ENCODE measurements at places on chromosomes 16 and 17. TPM values are rescaled to one million over a fixed set of nuclear protein-coding genes. Genes with fewer than 3 reads are reported as not detected.

The SERPINF2 gene
- total RNA-seq: 4.6 TPM

The CNGB1 gene
- not detected for total RNA-seq

The PIK3R5 gene
- 100.0 TPM for total RNA-seq

The KRTAP2-1 gene
- total RNA-seq: not detected

The TMC5 gene
- total RNA-seq: 50.1 TPM

The GSDMA gene
- not detected for total RNA-seq

The LITAFD gene
- total RNA-seq: not detected

GRCh38 chr17:4453812-4454591, 20.3 kb downstream of the SPNS3 start:
- no peaks in the 10 kb centered on the region for H3K27me3 ChIP-seq
- H3K36me3 ChIP-seq: no peaks in the 10 kb centered on the region
- peaks cover 14% of the 10 kb centered on the region for H3K4me1 ChIP-seq
- no peak overlapping the region for H3K27ac ChIP-seq
- no peak overlapping the region for H3K4me3 ChIP-seq

GRCh38 chr16:14007450-14007849, 63.7 kb upstream of the MRTFB start:
- no peaks in the 10 kb centered on the region for H3K27me3 ChIP-seq
- no peak overlapping the region for H3K27ac ChIP-seq
- H3K4me1 ChIP-seq: no peaks in the 10 kb centered on the region
- no peak overlapping the region for H3K4me3 ChIP-seq

GRCh38 chr17:30476726-30477082, 504 bp upstream of the GOSR1 start:
- peak overlapping the region; percentile 80 for H3K4me3 ChIP-seq
- DNase-seq: no peak
- peaks cover 21% of the 10 kb centered on the region for H3K4me1 ChIP-seq
- H3K27ac ChIP-seq: peak overlapping the region; percentile 97
- peaks cover 16% of the 10 kb centered on the region for H3K36me3 ChIP-seq

DNA sequence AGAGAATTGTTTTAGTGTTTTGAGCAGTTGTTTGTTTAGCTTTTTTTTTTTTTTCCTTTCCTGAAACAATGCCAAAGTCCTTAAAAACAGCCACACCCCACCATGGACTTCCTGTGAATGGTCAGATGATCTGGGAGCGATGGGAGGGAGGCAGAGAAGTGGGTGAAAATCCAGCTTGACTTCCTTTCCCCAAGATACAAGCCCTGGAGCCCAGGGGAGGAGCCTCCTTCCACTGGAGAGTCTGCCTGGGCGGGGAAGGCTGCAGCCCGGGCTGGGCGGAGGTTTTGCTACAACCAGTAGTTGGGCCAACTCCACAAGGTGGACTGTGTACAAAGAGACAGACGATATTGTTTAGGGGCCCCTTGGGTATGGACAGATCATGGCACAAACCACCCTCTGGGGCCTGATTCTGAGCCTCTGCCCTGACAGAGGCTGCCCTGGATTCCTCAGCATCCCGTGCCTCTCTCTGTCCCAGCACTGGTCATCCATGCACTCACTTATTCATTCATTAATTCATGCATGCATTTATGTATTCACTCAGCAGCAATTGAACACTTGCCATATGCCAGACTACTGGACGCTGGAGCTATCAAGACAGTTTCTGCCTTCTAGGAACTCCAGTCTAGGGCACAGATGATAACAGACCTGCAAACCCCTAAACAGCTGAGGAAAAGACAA, 29.8 kb downstream of the WSB1 start:
- peaks cover 43% of the 10 kb centered on the region for H3K4me1 ChIP-seq
- H3K27me3 ChIP-seq: no peaks in the 10 kb centered on the region
- no peaks in the 10 kb centered on the region for H3K36me3 ChIP-seq
- H3K27ac ChIP-seq: no peak overlapping the region
- peak; percentile 88 for DNase-seq

DNA sequence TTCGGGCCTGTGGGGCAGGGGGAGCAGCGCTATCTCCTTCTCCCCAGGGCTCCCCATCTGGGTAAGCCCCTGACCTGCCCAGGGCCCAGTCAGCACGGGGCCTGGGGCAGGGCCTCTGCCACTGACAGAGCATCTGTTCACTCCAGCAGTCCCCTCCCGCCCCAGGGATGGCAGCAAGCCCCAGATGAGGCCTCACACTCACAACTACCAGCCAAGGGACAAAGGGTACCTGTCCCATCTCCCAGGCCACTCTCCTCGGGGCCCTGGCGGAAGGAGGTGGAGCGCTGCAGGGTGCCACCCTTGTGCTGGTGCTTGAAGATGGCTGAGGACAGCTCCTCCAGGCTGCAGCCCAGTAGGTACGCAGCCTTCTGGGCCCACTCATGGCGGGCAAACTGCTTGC, 64.8 kb downstream of the MYO18A start:
- H3K27me3 ChIP-seq: no peaks in the 10 kb centered on the region
- H3K36me3 ChIP-seq: peaks cover 7% of the 10 kb centered on the region
- no peak overlapping the region for H3K4me3 ChIP-seq
- H3K4me1 ChIP-seq: peaks cover 13% of the 10 kb centered on the region
- DNase-seq: no peak

GRCh38 chr16:17212606-17213005, 258.2 kb downstream of the XYLT1 start:
- no peak overlapping the region for H3K27ac ChIP-seq
- no peak overlapping the region for H3K4me3 ChIP-seq
- no peaks in the 10 kb centered on the region for H3K4me1 ChIP-seq
- H3K36me3 ChIP-seq: no peaks in the 10 kb centered on the region
- no peaks in the 10 kb centered on the region for H3K27me3 ChIP-seq

- no peak for DNase-seq
- H3K4me3 ChIP-seq: no peak overlapping the region
- H3K4me1 ChIP-seq: peaks cover 13% of the 10 kb centered on the region
- H3K27ac ChIP-seq: no peak overlapping the region
- peaks cover 6% of the 10 kb centered on the region for H3K36me3 ChIP-seq
- no peaks in the 10 kb centered on the region for H3K27me3 ChIP-seq
These were observed 3.8 kb downstream of the SLC46A1 start for GRCh38 chr17:28402224-28402630.

GRCh38 chr17:78924481-78925151, 571 bp downstream of the TIMP2 start:
- no peak for DNase-seq
- H3K36me3 ChIP-seq: no peaks in the 10 kb centered on the region
- peaks cover 62% of the 10 kb centered on the region for H3K4me1 ChIP-seq
- H3K27ac ChIP-seq: peak overlapping the region; percentile 92

DNA sequence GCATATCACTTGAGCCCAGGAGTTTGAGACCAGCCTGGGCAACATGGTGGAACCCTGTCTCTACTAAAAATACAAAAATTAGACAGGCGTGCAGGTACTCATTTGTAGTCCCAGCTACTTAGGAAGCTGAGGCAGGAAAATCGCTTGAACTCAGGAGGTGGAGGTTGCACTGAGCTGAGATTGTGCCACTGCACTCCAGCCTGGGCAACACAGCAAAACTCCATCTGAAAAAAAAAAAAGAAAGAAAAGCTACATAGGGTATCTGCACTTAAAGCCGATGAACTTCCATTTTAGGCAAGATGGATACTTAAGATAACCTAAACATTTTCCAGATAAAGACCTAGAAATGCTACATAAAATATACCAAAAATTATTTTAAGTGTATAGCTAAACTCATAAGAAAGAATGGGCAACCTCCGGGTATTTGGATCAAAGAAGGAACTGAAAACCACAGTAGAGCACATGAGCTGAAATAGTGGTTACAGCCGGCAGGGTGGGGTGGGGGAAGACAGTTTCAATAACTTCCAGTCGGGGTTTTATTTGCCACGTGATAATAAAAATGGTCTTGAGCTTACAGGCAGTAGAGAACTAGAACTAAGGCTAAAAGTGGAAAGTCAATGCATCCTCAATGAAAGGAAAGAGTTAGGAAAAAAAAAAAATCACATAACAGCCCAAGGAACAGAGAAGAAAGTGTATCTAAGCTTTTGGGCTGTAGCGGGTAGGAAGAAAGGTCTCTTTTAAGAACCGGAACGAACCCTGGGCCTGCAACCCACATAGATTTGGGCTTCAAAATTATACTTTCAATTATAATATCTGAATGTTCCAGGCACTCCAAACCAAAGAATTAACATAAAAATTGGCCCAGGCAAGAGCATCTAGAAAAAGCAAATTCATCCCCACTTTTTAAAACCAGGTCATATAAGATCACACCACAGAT, 53.1 kb downstream of the CFDP1 start:
- no peak overlapping the region for H3K4me3 ChIP-seq
- H3K4me1 ChIP-seq: peaks cover 25% of the 10 kb centered on the region
- peak; percentile 37 for DNase-seq

DNA sequence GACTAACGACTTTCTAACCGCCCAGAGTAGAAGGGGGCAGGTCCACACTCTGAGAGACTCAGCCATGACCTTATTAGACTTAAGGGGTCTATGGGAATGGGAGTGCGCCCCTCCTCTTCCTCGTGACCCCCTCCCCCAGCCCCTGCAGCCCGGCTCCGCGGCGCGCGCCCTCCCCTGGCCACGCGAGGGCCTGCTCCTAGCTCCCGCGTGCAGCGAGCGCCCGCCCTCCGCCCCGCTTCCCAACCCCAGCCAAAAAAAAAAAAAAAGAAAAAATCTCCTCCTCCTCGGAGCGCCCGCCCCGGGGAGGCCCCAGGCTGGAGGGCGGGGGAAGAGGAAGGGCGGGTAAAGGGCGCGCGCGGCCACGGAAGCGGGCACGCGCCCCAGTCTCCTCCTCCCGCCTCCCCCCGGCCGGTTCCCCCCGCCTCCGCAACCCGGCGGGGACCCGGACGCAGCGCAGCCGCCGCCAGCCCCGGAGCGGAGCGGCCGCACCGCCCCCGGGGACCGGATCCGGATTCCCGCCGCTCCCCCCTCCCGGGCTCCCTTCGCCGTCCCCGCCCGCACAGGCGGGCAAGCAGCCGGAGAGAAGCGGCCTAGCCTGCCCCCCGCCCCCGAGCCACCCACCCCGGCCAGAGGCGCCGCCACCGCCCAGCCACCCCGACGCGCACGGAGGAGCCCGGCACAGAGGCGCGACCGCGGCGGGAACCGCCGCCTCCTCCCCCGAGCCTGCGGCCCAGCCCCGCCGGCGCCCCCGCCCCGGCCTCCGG, 949 bp downstream of the UBTF start:
- peak; percentile 97 for DNase-seq
- H3K4me1 ChIP-seq: peaks cover 21% of the 10 kb centered on the region
- H3K27ac ChIP-seq: peak overlapping the region; percentile 99
- H3K4me3 ChIP-seq: peak overlapping the region; percentile 75

DNA sequence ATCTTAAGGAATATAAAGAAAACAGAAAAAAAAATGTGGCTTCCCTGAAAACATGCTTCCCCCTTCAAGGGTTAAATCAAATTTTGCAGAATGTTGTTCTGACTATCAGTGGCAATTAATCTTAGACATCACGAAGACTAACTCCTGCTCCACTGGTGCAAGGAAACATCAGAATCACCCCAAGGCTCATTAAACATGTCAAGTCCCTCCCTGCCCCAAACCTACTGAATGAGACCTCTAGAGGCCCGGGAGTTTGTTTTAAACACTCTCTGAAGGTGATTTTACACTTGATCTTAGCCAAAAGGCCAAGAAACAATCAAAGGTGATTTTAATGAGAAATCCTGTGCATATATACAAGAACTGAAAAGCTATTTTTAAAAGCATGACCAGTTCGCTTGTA, 18.3 kb downstream of the PSME3IP1 start:
- no peaks in the 10 kb centered on the region for H3K27me3 ChIP-seq
- H3K4me1 ChIP-seq: peaks cover 22% of the 10 kb centered on the region
- peak overlapping the region; percentile 69 for H3K27ac ChIP-seq
- peaks cover 77% of the 10 kb centered on the region for H3K36me3 ChIP-seq
- no peak overlapping the region for H3K4me3 ChIP-seq
- no peak for DNase-seq

DNA sequence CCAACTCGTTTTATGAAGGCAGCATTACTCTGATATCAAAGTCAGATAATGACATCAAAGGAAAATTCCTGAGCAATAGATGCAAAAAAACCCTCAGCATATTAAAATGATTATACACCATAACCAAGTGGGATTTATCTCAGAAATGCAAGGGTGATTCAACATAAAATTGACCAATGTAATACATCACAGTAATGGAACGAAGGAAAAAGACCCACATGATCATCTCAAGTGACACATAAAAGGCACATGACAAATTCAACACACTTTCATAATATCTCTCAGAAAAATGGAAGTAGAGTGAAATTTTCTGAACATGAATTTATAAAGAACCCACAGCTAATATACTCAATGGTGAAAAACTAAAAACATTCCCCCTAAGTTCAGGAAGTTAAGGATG, 118.8 kb downstream of the ITFG1 start:
- no peak overlapping the region for H3K27ac ChIP-seq
- H3K27me3 ChIP-seq: no peaks in the 10 kb centered on the region
- no peaks in the 10 kb centered on the region for H3K36me3 ChIP-seq
- no peaks in the 10 kb centered on the region for H3K4me1 ChIP-seq
- no peak for DNase-seq

- DNase-seq: no peak
- no peak overlapping the region for H3K27ac ChIP-seq
- H3K4me1 ChIP-seq: peaks cover 3% of the 10 kb centered on the region
- no peak overlapping the region for H3K4me3 ChIP-seq
- no peaks in the 10 kb centered on the region for H3K36me3 ChIP-seq
These were observed 44.9 kb upstream of the RASD1 start for GRCh38 chr17:17540935-17541639.

GRCh38 chr16:1420111-1420539, 422 bp downstream of the UQCC4 start:
- peak overlapping the region; percentile 84 for H3K4me3 ChIP-seq
- no peaks in the 10 kb centered on the region for H3K27me3 ChIP-seq
- H3K27ac ChIP-seq: peak overlapping the region; percentile 94

- H3K4me3 ChIP-seq: no peak overlapping the region
- no peak for DNase-seq
- H3K27ac ChIP-seq: no peak overlapping the region
- H3K4me1 ChIP-seq: peaks cover 10% of the 10 kb centered on the region
- H3K36me3 ChIP-seq: no peaks in the 10 kb centered on the region
- H3K27me3 ChIP-seq: no peaks in the 10 kb centered on the region
These were observed 25.0 kb downstream of the COX4I1 start for GRCh38 chr16:85824161-85825135.

- no peak for DNase-seq
- no peaks in the 10 kb centered on the region for H3K36me3 ChIP-seq
- no peak overlapping the region for H3K27ac ChIP-seq
These were observed 178.7 kb downstream of the FOXL1 start for GRCh38 chr16:86756882-86757703.

DNA sequence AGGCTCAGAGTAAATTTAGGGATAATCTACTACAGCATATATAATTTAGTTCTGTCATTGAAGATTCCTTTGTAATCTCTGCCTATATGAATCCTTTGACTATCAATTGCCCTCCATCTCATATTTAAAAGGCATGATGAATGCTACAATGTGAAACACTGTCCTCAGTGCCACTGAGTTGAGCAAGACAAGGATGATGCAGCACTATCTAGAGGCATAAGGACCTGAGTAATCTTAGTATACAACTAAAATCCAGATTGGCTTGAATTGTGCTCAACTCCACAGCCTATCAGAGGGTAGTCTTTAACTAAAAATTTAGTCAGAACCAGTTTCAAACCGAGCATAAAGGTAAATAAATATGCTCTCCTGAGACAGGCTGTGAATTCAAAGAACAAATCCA, 11.6 kb upstream of the STRADA start:
- peaks cover 80% of the 10 kb centered on the region for H3K36me3 ChIP-seq
- no peaks in the 10 kb centered on the region for H3K27me3 ChIP-seq
- no peak for DNase-seq
- H3K4me3 ChIP-seq: no peak overlapping the region

GRCh38 chr16:55678161-55678821, 22.5 kb downstream of the SLC6A2 start:
- no peaks in the 10 kb centered on the region for H3K36me3 ChIP-seq
- H3K4me3 ChIP-seq: no peak overlapping the region
- no peaks in the 10 kb centered on the region for H3K27me3 ChIP-seq
- H3K4me1 ChIP-seq: no peaks in the 10 kb centered on the region
- DNase-seq: no peak
